ENCODE measurements at places on chromosomes 13 and 19.

- no peak for DNase-seq
Measured at GRCh38 chr19:2282062-2282861, at the start of gene PEAK3. Gene PEAK3, minus strand, starts transcription at chr19:2282175. Its CDS starts 1,244 bp downstream, at chr19:2280931.

- DNase-seq: no peak
Measured at GRCh38 chr13:31441800-31442510, 242.2 kb downstream of the B3GLCT start.

DNA sequence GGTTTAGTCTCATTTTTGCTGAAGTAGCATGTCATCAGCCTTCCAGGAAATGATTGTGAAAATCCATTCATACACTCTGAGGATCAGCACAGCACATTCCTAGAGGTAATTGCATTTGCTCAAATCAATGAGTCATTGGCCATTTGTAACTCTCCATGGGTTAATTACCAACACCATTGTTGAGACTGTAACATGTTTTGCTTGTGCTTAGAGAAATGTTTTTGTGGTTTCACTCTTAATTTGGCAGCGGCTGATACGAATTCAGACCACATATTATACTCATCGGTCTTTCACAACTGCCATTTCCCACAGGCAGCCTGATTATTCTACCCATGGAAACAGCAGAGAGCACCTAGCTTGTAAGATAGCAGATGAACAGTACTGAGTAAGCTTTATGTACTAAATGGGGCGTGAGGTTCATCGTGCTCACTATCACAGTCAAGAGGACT, 110.3 kb downstream of the NHLRC3 start:
- no peak for DNase-seq

- no peak for DNase-seq
Measured at GRCh38 chr13:23289917-23290357, 109.2 kb downstream of the SGCG start.

GRCh38 chr19:10580979-10581631, 6.0 kb downstream of the AP1M2 start:
- DNase-seq: peak; percentile 91

- no peak for DNase-seq
Measured at GRCh38 chr13:110124201-110124940, 182.6 kb downstream of the COL4A1 start.

DNA sequence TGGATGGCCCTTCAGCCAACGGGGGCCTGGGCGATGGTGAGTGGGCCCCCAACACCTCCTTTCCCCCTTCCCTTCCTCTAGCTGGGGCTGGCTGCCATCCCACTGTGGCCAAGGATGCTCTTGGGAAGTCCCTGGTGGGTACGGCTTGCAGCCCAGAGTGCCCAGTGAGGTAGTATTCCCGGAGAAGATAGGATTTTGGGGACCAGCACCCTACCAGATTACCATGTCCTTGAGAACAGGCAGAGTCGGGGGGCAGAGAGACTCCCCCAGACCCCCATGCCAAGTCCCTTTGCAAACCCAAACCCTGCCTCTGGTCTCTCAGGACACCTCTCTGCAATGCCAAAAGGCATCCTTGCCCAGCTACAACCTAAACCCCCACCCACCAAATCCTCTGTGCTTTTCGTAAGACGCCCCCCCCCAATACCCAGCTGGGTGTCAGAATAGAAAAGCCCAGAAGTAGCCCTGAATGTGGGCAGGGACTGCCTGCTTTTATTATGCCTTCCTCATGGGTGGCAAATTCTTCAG, 1.7 kb downstream of the HIF3A start:
- no peak for DNase-seq

GRCh38 chr13:113373811-113374485, 10.0 kb upstream of the GRTP1 start:
- DNase-seq: no peak

- DNase-seq: no peak
Measured at GRCh38 chr13:111561091-111561781, 240.8 kb downstream of the TEX29 start.

DNA sequence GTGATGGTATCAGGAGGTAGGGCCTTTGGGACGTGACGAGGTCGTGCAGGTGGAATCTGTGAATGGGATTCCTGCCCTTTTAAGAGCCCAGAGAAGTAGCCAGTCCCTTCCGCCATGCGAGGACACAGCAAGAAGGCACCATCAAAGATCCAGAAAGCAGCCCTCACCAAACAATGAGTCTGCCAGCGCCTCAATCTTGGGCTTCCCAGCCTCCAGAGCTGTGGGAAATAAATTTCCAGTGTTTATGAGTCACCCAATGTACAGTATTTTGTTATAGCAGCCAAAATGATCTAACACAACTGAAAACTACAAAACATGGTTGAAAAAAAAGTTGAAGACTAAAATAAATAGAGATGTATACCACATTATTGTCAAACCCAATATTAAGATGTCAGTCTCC, 16.9 kb upstream of the LAMP1 start:
- DNase-seq: no peak

GRCh38 chr13:73842626-73843025, 291.6 kb downstream of the KLF12 start:
- no peak for DNase-seq

- no peak for DNase-seq
Measured at GRCh38 chr19:42529248-42529764, 1.0 kb upstream of the CEACAM1 start.

DNA sequence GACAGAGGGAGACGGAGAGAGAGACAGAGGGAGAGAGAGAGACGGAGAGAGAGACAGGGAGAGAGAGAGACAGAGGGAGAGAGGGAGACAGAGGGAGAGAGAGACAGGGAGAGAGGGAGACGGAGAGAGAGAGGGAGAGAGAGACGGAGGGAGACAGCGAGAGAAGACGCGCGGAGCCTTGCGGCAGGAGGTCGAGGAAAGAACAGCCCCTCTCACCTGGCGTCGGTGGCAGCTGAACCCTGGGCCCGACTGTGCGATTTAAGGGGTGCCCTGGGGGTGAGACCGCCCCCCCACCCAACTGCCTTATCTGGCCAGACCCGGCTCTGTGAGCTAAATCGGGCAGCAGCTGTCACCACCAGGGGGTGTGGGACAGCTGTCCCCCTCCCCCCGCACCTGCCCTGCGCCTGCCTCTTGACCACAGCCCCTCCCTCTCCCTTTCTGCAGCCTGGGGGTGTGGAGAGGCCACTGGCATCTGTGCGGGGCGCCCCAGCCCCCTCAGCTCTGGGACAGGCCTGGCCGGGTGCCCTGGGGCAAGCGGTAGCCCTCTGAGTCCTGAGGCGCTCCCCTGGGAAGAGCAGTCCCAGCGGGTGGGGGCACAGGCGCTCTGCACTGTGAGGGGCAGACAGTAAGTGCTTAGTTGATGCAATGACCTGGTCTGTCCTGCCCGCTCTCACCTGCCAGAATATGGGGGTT, 10.8 kb downstream of the JOSD2 start:
- DNase-seq: peak; percentile 56

- DNase-seq: no peak
Measured at GRCh38 chr19:48216933-48217332, 38.8 kb downstream of the CARD8 start.

GRCh38 chr19:14214580-14214979, 8.6 kb upstream of the ADGRL1 start:
- no peak for DNase-seq

- no peak for DNase-seq
Measured at GRCh38 chr19:4690361-4690760, 20.2 kb upstream of the MYDGF start.

GRCh38 chr13:85461621-85462020, 337.6 kb downstream of the SLITRK6 start:
- no peak for DNase-seq

DNA sequence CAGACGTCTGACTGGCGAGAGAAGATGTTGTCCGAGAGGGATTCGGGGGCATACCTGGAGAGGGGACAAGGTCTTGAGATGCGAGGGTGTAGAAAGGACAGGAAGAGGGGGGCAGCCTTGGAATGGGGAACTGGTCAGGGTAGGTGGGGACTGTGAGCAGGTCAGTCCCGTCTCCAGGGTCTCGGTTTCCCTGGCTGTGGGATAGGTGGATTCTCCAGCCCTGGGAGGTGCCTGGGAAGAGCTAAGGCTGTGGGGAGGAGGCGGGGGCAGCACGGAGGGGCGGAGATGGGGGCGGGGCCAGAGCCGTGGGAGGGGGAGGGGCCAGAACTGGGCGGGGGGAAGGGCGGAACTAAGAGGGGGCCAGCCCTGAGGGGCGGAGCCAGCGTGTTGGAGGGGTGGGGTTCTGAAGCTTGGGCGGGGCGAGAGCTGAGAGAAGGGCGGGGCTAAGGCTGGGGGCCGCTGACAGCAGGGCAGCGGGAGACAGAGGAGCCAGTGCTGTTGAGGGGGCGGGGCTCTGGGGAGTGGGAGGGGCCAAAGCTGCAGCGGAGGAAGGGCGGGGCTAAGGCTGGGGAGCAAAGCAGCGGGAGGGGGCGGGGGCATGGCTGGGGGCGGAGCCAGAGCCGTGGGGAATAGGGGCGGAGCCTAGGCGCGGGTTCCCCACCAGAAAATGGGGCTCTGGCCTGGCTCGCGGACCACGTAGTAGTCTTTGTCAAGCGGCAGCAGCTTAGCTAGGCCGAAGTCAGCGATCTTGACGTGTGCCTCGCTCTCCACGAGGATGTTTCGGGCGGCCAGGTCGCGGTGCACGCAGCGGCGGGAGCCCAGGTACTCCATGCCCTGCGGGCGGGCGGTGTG, 9.5 kb upstream of the INSL3 start:
- peak; percentile 69 for DNase-seq

- no peak for DNase-seq
Measured at GRCh38 chr13:78909276-78909675, 250.3 kb upstream of the OBI1 start.

GRCh38 chr19:17243830-17244617, 1.7 kb downstream of the NR2F6 start:
- no peak for DNase-seq

GRCh38 chr13:27965740-27966640, 3.1 kb downstream of the CDX2 start:
- DNase-seq: no peak

- DNase-seq: no peak
Measured at GRCh38 chr19:1131718-1132551, 28.1 kb downstream of the GPX4 start.

- DNase-seq: no peak
Measured at GRCh38 chr13:111861766-111862366, 205.1 kb upstream of the SOX1 start.

DNA sequence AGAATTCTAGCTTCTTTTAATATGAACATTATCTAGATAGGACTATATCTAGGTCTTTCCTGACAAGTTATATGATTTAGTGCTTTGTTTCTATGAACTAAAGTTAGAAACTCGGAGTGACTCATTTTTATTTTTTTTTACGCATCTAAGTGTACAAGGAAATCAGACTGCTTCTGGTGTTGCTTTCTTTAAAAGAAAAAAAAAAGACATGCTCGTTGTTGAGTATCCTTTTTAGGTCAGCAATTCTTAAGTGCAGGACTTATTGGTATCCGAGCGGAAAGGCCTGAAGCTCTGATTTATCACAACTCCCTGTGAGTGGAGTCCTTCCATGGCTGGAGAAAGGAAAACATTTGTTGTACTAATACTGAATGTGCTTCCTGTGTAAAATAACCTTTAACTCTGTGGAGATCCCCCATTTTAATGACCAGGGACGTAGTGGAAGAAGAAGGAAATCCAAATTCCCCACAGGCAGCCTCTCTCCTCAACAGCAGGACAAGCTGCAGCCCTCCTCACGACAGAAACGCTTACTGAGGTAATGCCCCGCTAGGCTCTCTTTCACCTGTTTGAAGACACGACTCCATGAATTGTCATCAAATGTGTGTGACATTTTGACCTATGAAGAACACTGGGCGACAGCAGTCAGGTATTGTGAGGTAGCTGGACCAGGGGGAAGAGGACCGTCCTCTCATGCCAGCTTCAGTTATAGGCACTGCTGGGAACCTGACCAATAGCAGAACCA, 17.9 kb upstream of the POMP start:
- no peak for DNase-seq

GRCh38 chr13:46633416-46633815, 80.4 kb downstream of the LRCH1 start:
- DNase-seq: no peak

- DNase-seq: no peak
Measured at GRCh38 chr13:78319101-78319627, 284.2 kb downstream of the POU4F1 start.

GRCh38 chr13:51495316-51495715, 42.5 kb upstream of the INTS6 start:
- DNase-seq: no peak

GRCh38 chr19:39809368-39809767, 24.6 kb downstream of the DYRK1B start:
- DNase-seq: no peak

DNA sequence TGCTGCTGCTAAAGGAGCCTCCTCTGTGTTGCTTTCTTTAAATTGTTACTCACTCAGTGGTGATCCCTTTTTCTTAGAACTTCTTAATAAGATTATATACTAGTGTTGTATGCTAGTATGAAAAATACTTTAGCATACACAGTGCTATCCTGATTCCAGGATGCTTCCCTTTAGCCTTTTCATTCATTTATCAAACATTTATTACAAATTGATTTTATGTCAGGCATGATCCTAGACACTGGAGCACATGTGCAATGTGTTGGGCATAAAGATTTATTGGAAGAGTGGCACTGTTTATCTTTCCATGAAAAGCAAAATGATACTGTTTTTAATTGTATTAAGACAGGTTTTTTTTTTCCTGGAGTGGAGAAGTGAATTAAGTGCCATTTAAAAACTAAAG, 249.6 kb downstream of the GPC5 start:
- DNase-seq: no peak

- no peak for DNase-seq
Measured at GRCh38 chr13:36377826-36378468, 31.8 kb upstream of the SPART start.

DNA sequence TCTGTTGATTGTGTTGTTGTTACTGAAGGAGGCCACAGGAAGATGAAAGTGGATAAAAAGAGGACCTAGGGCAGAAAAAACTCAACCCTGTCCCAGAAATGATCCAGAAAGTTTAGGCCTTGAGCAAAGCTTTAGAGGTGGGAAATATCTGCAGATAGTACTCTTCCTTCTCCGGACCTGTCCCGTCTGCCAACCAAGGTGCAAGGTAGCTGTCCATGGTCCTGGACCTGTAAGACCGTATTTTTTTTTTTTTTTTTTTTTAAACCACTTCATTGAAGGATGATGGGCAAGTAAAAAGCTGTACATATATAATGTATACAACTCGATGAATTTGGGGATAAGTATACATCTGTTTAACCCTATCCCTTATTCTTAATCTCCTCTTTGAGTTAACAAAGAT, 225.9 kb downstream of the OLFM4 start:
- DNase-seq: no peak

All from NCI-H524 (cell line).